ENCODE measurements at places on chromosomes 12 and 14.

- no peak for DNase-seq
These were observed 32.0 kb upstream of the SEL1L start for GRCh38 chr14:81565441-81566290.

DNA sequence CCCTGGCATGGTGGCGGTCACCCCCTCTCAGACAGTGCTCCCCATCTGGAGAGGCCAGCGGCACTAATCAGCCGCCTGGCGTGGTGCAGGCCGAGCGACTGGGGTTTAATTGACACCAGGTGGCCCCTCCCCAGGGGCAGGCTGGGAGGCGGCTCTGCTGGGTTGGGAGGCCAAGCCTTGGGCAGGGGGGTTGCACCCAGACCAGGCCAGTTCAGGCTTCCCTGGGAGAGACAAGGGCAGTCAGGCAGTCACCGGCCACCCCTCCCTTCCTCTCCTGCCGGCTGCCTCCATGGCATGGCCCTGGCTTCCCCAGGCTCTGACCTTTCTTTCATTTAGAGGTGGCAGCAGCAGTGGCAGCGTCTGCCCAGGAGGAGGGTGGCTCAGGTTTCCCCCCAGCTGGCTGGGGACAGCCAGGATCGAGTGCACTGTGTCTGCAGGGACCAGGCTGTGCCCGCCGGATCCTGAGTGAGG lies 78.1 kb upstream of the NOS1 start:
- DNase-seq, result no peak

GRCh38 chr12:13980538-13981295 lies 685 bp downstream of the GRIN2B start:
- no peak for DNase-seq

- DNase-seq, result no peak
These were observed 2.2 kb downstream of the NELL2 start for GRCh38 chr12:44873898-44874297.

DNA sequence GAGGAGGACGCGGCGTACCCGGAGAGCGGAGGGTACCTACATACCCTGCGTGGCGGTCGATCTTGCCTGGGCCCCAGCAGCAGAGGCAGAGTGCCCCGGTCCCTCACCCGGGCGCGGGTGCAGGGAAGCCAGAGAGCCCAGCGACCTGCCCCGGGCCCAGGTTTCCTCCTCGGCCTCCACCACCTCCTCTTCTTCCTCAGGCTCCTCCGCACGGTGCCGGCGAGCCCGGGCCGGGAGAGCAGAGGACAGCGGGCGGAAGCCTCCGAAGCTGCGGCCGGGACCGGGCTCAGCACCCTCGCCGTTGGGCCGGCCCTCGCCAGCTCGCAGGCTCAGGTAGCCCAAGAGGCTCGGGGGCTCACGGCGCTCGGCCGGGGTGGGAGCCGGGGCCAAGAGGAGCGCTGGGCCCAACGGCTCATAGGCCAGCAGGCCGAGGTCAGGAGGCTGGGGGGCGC lies 6.6 kb downstream of the ZNF219 start:
- no peak for DNase-seq

- DNase-seq, result no peak
These were observed 45.5 kb downstream of the RAD52 start for GRCh38 chr12:904010-904414.

- no peak for DNase-seq
These were observed 17.1 kb downstream of the FOXG1 start for GRCh38 chr14:28783664-28784063.

GRCh38 chr14:89351516-89352404 lies 65.3 kb downstream of the FOXN3 start:
- no peak for DNase-seq

- DNase-seq, result peak; percentile 33
These were observed 6.0 kb downstream of the ULK1 start for GRCh38 chr12:131900397-131900796.

GRCh38 chr12:72162875-72163274 lies 109.3 kb upstream of the TRHDE start:
- DNase-seq, result no peak

- no peak for DNase-seq
These were observed 45.8 kb downstream of the DRAM1 start for GRCh38 chr12:101923045-101923718.

- DNase-seq, result no peak
These were observed 35.1 kb downstream of the SPX start for GRCh38 chr12:21561158-21561557.

DNA sequence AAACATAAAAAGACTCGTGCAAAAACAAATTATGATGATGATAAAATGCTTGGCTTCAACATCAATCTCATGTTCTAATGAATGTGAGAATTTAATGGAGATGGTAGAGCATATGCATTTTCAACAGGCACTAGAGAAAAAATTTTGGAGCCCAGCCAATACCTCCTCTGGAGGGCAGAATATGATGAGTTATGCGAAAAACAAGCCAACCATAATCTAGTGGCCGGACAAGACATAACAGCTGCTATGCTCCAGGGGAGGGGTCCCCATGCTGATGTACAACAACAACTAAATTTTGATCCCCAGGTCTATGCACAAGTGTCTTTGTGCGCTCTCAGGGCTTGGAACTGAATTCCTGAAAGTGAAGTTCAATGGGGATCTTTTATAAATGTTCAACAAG lies 1197.5 kb downstream of the LRFN5 start:
- DNase-seq, result peak; percentile 19

- no peak for DNase-seq
These were observed 26.7 kb downstream of the DCP1B start for GRCh38 chr12:1977588-1977987.

DNA sequence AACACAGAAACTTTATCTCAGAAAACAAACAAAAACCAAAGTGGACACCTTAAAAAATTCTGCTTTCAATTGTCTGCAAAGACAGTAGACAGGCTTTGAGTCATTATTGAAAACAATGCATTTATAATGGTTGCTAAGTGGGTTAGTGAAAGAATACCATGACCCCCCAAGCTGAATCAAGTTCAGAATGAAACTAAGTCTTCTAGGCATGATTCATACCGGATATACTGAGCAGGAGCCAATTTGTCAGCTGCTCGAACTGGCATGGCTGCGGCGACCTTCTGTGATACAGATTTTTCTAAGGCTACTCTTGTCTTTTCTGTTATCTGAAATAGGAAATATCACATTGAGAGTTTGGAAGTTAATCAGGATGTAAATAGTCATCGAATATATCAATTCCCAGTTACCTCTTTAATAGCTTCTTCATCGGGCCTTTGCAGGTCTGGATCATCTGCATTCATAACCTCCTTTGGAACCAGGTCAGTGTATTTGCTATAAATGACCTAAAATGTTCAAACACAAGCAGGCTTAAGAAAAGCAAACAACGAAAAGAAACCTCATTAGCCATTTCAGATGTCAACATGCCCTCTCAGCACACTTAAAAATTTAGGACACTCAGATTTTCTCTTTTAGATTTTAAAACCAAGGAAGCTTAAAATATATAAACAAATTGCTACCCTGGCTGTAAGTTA lies 22.3 kb downstream of the SNW1 start:
- DNase-seq, result no peak

DNA sequence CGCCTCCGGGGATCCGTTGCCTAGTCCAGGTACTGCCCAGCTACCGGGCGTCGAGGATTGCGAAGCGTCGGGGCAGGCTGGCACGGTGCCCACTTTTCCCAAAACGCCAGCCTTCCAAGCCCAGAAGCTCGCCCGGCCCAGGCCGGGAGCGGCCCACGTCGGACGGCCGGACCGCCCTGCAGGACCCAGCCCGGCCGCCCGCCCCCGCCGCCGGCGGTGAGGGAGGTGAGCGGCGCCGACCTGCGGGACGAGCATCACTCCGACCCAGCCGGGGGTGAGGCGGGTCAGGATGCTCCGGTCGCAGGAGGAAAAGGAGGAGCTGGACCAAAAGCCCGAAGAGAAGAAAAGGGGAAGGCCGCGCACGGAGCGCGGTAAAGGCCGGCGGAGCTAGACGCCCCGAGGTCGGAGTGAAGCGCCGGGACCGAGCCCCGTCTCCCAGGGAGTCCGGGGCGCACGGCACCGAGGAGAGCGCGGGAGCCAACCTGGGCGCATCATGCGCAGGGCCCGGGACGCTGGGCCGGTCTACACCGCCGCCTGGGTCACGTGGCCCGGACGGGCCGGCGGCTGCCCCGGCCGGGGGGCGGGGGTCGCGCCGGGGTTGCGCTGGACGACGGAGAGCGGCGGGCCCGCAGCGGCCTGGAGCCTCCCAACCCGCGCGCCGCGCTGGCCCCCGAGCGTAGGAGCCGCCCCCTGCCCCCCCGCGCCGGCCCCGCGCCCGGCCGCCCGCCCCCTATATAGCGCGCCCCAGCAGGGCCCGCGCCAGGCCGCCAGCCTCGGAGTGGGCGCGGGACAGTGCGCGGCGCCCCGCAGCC lies at the start of gene AQP5:
Gene AQP5 (plus strand): TSS at position 762 of the 812 bp plus-strand sequence. CDS start 146 bp downstream, outside the sequence.
- DNase-seq, result no peak

DNA sequence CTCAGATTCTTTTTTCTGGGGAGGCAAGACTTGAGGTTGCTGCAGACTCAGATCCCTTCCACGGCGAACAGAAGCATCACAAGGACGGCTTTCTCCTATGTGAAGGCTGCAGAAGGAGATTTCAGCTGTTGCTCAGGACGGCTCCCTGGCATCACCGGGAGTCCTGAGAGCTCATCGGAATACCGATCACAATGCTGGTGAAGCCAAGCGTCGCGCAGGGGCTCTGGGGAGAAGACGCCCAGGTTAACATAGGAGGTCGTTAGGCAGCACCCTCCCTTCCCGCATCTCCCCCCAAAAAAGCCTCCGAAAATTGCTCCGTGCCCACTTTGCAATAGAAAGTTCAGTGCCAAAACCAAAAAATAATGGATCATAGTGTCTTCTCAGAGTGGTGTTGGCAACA lies 127.2 kb upstream of the TMEM132D start:
- no peak for DNase-seq

- no peak for DNase-seq
These were observed 148.1 kb downstream of the LMNTD1 start for GRCh38 chr12:25404955-25405354.

- DNase-seq, result no peak
These were observed 147.6 kb downstream of the DPF3 start for GRCh38 chr14:72745991-72746980.

DNA sequence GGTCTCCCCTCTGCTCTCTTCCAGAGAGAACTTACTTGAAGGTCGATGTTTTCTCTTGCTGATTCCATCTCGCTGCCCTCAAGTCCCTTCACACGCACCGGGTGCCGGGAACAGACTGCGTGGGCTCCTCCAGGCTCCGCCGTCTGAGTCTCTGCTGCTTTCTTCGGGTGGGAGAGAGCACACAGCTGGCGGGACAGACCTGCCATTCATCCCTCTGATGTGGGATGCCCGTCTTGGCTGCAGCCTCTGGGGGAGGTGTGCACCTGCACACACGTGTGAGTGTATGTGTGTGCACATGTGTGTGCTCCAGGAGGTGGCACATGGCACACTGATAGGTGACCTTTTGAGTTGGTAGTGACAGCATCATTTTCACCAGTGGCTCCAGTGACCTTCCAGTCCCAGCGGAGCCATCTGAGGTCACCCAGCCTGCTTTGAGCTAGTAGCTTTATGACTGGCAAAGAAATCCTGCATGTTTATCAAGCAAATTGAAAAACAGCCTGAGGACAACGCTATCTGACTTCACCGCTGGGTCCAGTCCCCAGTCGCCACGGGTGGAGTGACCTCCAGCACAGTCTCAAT lies at the start of gene NINJ2:
Gene NINJ2 (minus strand): TSS at position 153 of the 579 bp plus-strand sequence. CDS start 85 bp downstream, at position 68.
- DNase-seq, result no peak

DNA sequence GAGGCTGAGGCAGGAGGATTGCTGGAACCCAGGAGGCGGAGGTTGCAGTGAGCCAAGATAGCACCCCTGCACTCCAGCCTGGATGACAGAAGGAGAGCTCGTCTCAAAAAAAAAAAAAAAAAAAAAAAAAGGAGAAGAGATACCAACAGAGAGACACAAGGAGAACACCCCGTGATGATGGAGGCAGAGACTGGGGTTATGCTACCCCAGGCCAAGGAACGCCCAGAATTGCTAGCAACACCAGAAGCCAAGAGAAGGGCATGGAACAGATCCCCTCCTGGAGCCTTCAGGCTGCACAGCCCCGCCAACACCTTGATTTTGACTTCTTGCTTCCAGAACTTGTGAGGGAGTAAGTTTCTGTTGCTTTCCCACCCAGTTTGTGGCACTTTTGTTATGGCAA lies 148.0 kb upstream of the FOXN3 start:
- no peak for DNase-seq

GRCh38 chr12:111160350-111161241 lies 208.3 kb downstream of the PHETA1 start:
- no peak for DNase-seq

DNA sequence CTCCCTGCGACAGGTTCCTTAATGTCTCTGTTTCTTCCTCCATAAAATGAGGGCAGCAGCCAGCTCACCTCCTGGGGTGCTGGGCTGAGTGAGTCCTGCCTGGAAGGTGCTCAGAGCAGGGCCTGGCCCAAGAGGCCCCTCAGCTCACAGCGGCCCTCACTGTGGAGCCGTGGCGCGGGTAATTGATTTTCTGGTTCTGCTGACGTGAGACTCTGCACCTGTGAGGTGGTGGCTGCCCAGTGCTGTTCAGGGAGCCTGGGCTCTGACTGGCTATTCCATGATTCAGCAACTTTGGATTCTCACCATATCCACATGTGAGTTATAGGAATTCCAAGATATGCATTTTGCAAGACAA lies 266.6 kb downstream of the ADGRD1 start:
- DNase-seq, result no peak

GRCh38 chr12:119338593-119339363 lies 4.2 kb downstream of the CCDC60 start:
- no peak for DNase-seq

GRCh38 chr12:2180737-2181082 lies 127.9 kb downstream of the CACNA1C start:
- no peak for DNase-seq

DNA sequence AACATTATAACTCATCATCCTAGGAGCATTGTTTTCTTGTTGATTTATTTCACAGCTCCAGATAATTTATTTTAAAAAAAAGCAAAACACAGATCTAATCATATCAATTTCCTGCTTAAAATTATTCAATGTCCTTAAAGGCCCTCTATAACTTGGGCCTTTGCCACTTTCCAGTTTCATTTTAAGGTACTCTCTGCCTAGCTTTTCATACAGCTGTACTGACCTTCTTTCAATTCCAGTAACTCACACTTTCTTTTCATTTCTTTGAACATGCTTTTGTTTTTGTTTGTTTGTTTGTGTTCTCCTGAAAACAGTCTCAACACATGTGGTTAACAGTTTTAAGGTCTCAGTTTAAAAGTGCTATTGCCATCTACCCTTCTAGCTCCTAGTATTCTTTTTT lies 281.9 kb downstream of the ACSS3 start:
- DNase-seq, result no peak
